ENCODE measurements at places on chromosomes 16 and 17.

DNA sequence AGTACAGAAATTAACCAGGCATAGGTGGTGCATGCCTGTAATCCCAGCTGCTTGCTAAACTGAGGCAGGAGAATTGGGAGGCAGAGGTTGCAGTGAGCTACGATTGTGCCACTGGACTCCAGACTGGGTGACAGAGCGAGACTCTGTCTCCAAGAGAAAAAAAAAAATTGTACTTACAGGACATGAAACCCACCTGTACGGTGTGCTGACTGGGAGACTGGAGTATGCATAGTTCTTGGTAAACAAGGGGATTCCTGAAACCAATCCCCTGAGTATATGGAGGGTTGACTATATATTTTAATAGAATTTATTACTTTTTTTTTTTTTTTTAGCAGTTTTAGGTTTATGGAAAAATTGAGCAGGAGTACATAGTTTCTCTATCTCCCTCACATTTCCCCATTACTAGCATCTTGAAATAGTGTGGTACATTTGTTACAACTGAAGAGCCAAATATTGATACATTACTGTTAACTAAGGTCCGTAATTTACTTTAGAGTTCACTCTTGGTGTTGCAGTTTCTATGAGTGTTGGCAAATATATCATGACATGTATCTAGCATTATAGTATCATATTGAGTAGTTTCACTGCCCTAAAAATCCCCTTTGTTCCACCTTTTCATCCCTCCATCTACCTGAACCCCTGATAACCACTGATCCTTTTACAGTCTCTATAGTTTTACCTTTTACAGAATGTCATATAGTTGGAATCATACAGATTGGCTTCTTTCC, 19.3 kb downstream of the TENT4B start:
- DNase-seq = no peak

GRCh38 chr17:49214676-49215360, 4.3 kb downstream of the ABI3 start:
- no peak for DNase-seq

GRCh38 chr16:75080205-75081029, 36.2 kb downstream of the LDHD start:
- no peak for DNase-seq

GRCh38 chr17:72520665-72521303, 400.0 kb downstream of the SOX9 start:
- no peak for DNase-seq

GRCh38 chr17:73231395-73231794, 30.3 kb downstream of the CPSF4L start:
- peak; percentile 28 for DNase-seq

- DNase-seq = peak; percentile 84
Measured at GRCh38 chr17:75864448-75864871, 9.3 kb upstream of the WBP2 start.

DNA sequence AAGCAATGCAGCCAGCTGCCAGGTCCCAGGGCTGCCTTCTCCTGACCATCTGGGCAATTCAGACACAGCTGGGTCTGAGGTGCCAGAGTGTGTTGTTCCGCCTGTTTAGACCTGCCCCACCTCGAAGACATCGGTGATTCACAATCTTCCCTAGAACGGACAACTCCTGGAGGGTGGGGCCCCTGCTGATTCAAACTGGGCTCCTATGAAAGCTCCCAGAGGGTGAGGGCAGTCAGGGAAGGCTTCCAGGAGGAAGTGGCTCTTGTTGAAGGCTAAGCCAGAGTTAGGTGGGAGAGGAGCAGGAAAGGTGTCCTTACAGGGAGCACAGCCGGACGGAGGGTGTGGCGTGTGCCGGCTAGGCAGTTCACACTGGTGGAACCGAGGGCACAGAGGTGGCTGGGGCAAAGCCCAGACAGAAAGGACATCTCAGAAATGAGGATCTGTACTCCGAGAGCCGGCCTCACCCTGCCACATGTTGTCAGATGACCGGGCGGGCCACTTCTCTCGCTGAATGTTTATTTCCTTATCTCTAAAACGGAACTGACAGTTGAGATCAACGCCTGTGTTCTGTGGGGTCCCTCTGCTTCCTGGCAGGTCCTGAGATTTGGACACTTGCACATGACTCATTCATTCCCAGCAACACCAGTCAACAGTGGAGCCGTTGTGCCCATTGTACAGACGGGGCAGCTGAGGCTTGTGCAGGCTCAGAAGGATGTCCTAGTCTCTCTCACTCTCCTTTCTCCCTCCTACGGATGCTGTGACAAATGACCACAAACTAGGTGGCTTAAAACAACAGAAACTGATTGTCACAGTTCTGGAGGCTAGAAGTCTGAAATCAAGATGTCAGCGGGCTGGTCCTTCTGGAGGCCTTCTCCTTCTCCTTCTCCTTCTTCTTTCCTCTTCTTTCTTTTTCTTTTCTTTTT, 26.9 kb upstream of the LITAF start:
- peak; percentile 51 for DNase-seq

- DNase-seq = no peak
Measured at GRCh38 chr16:353404-354290, 1.1 kb upstream of the AXIN1 start.

DNA sequence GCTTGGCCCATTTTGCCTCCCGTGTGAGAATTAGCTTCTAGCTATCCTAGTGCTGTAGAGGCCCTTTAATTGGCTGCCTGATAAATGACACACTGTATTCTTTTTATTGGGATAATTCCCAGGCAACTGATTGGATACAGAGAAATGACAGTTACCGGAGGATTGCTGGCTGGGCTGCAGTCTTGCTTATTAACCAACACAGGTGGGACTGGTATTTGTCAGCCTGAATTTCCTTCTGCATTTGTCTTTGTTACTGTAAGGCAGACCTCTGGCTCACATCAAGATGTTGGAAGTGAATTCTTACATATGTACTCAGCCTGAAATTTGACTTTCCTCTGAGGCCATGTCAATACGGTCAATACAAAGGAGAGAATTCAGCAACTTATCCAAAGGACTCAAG, 650.8 kb upstream of the SOX9 start:
- DNase-seq = no peak

DNA sequence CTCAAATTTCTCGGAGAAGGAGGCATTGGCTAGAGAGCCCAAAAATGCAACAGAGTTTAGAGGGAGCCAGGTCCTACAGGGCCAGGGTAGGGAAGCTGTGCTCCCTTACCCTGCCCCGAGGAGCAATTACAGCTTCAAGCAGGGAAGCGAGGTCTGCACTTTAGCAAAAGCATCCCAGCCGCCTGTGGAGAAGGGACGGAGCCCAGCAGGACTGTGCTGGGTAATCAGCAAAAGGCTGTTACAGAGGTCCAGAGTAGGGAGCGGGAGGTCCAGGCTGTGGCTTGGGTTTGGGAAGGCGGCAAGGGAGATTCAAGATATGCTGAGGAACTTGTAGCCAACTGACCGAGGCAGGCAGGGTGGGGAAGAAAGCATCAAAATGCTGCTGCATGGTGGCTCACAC, 162.6 kb downstream of the TMEM132E start:
- no peak for DNase-seq

GRCh38 chr17:41013181-41013580, 4.3 kb upstream of the KRTAP3-1 start:
- no peak for DNase-seq

- DNase-seq = no peak
Measured at GRCh38 chr17:72924196-72924595, 168.3 kb downstream of the SLC39A11 start.

GRCh38 chr16:77298418-77299360, 99.5 kb downstream of the SYCE1L start:
- no peak for DNase-seq

- DNase-seq = no peak
Measured at GRCh38 chr17:72489272-72489641, 368.4 kb downstream of the SOX9 start.

DNA sequence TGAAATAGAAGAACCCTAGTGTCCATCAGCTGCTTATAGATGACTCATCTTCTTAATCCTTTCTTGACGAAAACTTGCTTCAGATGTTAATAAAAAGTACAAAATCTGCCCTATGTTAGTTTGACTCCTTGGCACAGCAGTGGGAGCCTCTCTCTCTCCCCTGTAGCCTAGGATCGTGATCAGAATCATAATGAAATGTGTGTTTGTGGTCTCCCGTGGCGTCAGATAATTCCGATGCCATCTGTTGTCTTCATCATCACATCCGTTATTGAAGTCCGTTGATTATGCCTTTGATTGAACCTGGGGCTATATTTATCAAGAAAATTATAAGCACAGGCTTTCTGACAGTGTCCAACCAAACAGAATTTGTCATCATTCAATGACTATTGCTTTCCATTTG, 102.5 kb downstream of the BMERB1 start:
- DNase-seq = no peak

- DNase-seq = no peak
Measured at GRCh38 chr16:56347166-56347565, 78.2 kb downstream of the AMFR start.

DNA sequence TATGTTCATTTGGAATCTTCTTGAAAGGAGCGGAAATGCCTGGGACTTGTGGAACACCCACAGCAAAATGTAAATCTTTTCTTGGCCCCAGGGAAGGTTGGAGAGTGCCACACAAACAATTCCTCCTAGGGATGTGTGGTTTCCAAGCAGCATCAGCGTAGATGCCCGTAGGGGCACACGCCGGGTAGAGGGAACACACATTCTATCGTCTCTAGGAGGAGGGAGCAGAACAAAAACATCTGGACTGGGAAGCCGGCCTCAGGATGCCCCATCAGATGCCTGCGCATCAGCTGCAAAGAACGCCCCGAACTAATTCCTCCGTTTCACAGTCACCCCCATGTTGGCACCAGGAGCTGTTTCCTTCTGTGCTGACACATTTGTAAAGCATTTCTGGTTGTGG, 357.9 kb upstream of the ZFHX3 start:
- no peak for DNase-seq

DNA sequence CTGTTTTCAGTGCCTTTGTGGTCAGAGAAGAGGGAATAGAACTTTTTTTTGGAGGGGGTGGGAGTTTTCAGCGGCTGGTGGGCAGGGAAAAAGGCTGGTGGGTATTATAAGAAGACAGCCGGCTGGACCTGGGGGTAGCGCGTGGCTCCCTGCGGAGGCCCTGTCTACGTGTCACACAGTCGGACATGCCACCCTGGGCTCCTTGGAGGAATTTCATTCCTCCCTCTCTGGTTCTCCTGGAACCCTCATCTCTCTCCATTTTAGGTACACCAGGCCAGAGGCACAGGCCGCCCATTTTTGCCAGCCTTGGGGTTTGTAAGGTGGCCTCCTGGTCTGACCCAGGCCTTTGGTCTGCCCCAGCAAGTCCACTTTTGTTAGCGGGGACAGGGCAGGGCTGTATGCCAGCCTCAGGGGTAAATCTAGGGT, 908 bp downstream of the FKBP10 start:
- no peak for DNase-seq

GRCh38 chr17:76539631-76540271, at the start of gene PRCD:
Gene PRCD (plus strand): TSS chr17:76540044. CDS start chr17:76540142, 98 bp downstream.
- DNase-seq = peak; percentile 44

GRCh38 chr16:27335349-27336053, 21.7 kb downstream of the IL4R start:
- DNase-seq = no peak

- no peak for DNase-seq
Measured at GRCh38 chr17:45127207-45127547, 5.1 kb downstream of the PLCD3 start.

DNA sequence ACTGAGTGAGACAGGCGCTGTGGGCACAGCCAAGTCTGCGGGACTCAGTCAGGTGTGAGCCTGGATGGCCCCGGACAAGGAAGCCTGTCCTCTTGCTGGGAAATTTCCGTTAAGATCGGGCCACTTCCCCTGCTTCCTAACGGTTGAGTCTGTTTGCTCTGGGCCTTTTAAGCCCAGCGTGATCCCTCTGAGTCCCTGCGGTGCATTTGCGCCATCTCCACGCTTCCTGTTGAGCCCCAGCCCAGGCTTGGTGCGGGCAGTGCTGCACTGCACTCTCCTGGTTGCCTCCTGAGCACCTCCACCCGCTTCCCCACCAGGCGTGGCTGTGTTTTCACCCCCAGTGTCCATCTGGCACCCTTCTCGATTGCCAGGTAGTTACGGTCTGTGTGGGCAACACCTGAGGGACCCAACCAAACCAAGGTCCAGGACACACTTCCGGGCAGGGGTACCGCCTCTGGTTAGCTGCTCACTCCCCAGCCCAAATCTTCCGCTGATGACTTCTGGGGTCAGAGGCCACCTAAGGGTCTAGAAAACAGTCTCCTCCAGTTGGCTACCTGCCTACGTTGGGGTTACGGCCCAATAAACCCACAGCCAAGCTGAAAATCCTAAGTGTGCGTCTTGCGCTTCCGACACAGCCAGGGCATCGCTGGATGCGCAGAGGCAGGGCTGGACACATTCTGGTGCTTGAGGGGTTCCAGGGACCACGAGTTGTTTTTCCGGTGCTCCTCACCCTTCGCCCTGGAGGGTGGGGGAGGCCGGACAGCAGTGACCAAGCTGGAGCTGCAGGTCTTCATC, 1.4 kb upstream of the SLC25A10 start:
- DNase-seq = no peak

- no peak for DNase-seq
Measured at GRCh38 chr17:57319806-57320205, 63.5 kb downstream of the MSI2 start.

GRCh38 chr17:16463358-16464302, 28.4 kb downstream of the LRRC75A start:
- DNase-seq = no peak

DNA sequence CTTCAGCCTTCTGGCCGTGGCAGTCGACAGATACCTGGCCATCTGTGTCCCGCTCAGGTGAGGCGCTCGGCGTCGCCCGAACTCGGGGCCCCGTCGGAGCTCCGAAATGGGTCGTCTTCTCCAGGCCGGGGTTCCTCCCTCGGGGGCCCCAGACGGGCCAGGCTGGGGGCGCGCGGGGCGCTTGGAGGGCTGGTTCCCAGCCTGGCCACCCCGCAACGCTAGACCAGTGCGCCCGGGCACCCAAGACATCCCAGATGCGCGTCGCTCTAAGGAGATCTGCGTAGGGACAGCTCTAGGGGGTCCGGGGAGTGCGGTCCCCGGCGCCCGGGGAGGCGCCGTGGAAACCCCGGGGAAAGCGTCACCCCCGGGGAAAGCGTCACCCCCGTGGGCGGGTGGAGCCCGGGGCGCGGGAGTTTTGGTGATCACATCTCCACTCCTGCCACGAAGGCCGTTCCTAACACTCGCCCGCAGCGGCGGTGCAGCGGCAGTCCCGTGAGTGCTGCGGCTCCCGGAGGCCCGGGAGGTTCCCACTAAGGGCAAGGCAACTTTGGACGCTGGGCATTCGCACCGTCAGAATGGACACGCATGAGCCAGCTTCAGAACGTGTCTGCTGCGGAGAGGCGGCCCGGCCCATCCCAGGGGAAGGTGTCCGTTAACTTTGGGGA, 729 bp downstream of the ADORA2B start:
- no peak for DNase-seq

- no peak for DNase-seq
Measured at GRCh38 chr17:4768298-4768697, 3.4 kb upstream of the TM4SF5 start.

DNA sequence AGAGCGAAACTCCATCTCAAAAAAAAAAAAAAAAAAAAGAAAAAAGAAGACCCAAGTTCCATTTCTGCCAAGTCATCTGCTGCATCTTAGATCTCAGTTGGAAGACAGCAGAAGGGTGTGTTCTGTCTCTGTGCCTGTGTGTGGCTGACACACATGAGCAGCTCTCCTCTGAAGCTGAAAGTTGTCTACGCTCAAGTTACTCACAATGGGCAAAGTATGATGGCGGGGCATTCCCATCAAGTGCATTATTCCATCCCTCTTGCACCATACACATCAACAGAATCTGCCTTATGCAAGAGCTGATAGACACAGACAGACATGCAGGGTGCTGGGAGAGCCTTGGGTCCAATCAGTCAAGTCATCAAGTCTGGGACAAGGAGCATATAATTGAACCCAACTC, 402.2 kb downstream of the XYLT1 start:
- DNase-seq = no peak

GRCh38 chr17:81528651-81529436, 667 bp downstream of the FSCN2 start:
- DNase-seq = no peak

- DNase-seq = no peak
Measured at GRCh38 chr16:25177831-25178688, 38.7 kb upstream of the AQP8 start.

Data from NAMALWA (cell line).